Fibroblast of pulmonary artery (primary cell): ENCODE measurements at places on chromosomes 16 and 17.
A peak's percentile ranks its signal among the peaks of the same experiment; 100 is the strongest.

GRCh38 chr17:51461578-51462004, 201.2 kb downstream of the UTP18 start:
- peak; percentile 62 for DNase-seq

- no peak for DNase-seq
These were observed 489.6 kb downstream of the CDH13 start for GRCh38 chr16:83116274-83116892.

DNA sequence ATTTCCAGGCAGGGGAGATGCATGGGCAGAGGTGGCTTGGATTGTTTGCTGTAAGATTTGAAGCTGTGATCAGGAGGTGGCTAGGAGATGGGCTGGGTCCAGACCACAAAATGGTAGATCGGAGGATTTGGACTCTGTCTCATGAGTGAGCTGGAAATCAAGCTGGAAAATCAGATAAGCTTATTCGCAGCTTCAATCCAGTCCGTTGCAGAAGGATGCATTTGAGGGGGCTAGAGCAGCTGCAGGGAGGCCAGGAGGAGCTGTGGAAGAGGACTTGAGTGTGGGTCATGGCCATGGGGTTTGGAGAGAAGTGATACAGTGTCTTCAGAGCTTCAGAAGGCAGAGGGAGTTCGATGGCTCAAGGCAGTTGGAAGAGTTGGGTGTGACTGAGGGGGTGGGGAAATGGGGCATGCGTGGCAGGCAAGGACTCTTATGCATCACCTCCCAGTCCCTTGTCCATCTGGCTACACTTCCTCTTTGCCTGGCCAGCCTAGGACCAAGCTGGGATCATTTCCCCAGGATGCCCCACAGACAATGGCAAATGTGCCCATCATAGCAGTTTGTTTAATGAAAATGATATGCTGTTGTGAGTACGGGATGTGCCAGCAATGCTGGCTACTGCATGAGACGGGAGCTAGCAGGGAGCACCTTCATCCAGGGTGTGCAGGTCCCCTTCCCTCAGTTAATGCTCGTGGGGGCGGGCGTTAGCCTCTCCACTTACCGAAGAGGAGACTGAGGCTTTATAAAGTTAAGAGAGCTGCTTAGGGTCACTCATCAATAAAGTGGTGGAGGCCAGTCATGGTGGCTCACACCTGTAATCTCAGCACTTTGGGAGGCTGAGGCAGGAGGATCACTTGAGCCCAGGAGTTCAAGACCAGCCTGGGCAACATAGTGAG, 20.6 kb downstream of the QPRT start:
- no peak for DNase-seq

- DNase-seq = no peak
These were observed 18.3 kb downstream of the POLR3K start for GRCh38 chr16:35011-35677.

GRCh38 chr16:894136-894535, 76.6 kb downstream of the LMF1 start:
- no peak for DNase-seq

- DNase-seq = peak; percentile 72
These were observed 110.3 kb downstream of the C16orf95 start for GRCh38 chr16:87206646-87207451.

- peak; percentile 31 for DNase-seq
These were observed 89.1 kb downstream of the SSH2 start for GRCh38 chr17:29840884-29841283.
